ENCODE measurements at places on chromosomes 16 and 17. TPM values are rescaled to one million over a fixed set of nuclear protein-coding genes. Genes with fewer than 3 reads are reported as not detected.

Gene TTYH2
- total RNA-seq = 0.77 TPM

Gene KRT39
- 0.33 TPM for total RNA-seq

DNA sequence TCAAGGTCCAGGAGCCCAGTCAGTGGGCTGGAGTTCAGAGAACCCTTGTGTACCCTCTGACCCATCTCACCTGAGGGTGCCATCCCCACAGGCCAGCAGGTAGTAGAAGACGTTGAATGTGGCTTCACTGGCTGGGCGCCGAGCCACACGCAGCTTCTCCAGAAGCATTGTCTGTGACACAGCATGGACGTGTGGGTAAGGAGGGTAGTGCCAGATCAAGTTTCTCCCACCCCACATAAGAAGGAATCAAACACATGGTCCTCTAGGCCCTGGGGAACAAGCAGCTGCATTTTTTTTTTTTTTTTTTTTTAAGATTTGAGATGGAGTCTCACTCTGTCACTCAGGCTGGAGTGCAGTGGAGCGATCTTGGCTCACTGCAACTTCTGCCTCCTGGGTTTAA lies 60.9 kb downstream of the MYO18A start:
- DNase-seq = no peak

GRCh38 chr16:637081-638018 lies 1.2 kb upstream of the METTL26 start:
- DNase-seq = peak; percentile 91

All from fibroblast of lung (primary cell).